ENCODE measurements at places on chromosomes 1 and 21.
A peak's percentile ranks its signal among the peaks of the same experiment; 100 is the strongest.

- DNase-seq, result no peak
Observed at GRCh38 chr1:14168326-14169063, 430.0 kb upstream of the KAZN start.

DNA sequence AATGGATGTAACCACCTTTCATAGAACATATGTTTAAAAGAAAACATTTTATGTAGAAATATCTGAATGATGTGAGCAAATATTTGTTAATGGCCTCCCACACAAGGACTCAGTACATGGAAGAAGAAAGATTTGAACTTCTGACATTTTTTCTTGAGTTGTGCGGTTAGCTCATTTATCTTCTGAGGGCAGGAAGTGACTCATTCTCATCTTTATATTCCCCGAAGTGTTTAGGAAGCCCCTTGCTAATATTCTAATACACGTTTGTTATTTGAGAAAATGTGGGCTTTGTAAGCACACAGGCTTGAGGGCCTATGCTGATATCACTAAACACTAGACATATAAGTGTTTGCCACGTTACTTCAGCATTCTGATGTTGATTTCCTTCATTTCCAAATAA lies 392.5 kb upstream of the PTBP2 start:
- DNase-seq, result no peak

DNA sequence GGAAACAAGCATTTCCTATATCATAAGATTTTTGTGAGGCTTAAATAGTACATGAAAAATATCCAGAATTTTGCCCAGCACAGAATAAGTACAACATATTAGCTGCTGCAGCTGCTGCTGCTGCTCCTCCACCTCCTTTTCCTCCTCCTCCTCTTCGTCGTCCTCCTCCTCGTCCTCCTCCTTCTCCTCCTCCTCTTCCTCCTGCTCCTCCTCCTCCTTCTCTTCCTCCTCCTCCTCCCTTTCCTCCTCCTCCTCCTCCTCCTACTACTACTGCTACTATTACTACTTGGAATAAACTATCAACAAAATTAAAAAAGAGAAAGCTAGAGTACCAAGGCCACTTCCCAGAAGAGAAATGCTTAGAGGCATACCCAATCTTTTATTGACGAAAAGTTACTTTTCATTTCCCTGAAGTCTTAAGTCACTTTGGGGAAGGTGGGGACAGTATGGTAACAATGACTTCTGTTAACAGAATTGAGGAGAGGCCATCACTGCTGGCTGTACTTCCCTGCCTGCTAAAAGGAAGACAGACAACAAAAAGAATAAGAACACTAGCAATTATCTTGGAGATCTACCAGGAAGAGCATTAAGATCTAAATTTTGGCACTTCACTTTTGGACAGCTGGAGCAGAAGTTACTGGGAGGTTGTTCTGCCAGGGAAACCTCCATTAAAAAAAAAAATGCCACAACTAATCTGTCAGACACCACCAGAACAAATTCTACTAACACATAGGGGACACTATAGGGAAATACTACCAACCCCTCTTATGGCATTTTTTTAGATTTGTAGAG lies 7.1 kb downstream of the DENND1B start:
- no peak for DNase-seq

DNA sequence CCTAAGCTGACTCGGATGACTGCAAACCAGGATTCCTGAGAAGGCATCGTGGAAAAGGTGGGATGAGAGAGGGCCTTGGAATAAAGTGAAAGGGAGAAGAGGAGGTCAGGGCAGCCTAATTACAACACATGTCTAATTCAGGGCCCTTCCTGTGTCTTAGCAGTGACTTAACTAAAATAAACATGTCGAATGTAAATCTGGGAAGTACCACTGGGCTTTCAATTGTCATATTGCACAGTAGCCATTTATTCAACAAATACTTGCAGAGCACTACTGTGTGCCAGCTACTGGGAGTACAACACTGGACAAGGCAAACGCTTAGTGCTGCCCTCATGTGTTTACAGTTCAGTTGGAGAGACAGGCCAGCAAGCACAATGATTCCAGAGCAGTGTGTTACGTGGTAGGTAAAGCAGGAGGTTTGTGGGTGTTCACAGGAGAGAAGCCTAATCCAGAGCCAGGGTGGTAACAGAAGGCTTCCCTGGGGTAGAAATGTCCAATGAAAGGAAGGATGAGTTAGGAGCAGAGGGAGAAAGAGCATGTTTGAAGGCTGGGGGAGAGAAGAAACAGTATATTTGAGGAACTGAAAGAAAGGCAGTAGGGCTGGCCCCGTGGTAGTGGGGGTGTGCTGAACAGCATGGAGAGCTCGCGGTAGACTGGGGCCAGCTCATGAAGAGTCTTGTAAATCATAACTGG lies 38.0 kb upstream of the RASAL2 start:
- no peak for DNase-seq

- DNase-seq, result no peak
Observed at GRCh38 chr1:67850611-67851075, 17.4 kb upstream of the GNG12 start.

- DNase-seq, result no peak
Observed at GRCh38 chr1:58555393-58555792, 8.9 kb upstream of the OMA1 start.

GRCh38 chr1:247331525-247332214 lies at the start of gene ZNF496:
TSS of gene ZNF496 (minus strand) at chr1:247331867. CDS start at chr1:247329578, 2,289 bp downstream.
- DNase-seq, result peak; percentile 97

DNA sequence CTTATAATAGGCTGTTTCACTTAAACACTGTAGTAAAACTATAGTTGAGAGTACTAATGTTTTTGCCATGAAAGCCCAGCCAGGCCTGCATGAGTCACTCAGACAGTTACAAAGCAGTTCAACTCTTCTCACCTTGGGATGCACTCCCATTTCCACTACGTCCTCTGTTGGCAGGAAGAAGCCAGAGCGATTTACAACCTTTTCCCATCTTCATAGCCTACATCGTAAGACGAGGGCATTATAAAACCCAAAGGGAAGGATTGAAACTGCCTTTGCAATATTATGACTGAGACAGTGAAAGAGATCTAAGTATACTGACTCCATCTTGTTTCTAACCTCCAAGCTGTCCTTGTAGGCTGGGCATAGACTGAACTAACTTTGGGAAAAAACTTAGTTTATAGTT lies 71.8 kb upstream of the CSF1 start:
- DNase-seq, result no peak

GRCh38 chr1:159935719-159936272 lies 9.6 kb downstream of the IGSF9 start:
- DNase-seq, result no peak

- no peak for DNase-seq
Observed at GRCh38 chr1:213082420-213083111, 31.5 kb downstream of the RPS6KC1 start.

GRCh38 chr1:18693256-18694098 lies 62.8 kb downstream of the PAX7 start:
- no peak for DNase-seq

DNA sequence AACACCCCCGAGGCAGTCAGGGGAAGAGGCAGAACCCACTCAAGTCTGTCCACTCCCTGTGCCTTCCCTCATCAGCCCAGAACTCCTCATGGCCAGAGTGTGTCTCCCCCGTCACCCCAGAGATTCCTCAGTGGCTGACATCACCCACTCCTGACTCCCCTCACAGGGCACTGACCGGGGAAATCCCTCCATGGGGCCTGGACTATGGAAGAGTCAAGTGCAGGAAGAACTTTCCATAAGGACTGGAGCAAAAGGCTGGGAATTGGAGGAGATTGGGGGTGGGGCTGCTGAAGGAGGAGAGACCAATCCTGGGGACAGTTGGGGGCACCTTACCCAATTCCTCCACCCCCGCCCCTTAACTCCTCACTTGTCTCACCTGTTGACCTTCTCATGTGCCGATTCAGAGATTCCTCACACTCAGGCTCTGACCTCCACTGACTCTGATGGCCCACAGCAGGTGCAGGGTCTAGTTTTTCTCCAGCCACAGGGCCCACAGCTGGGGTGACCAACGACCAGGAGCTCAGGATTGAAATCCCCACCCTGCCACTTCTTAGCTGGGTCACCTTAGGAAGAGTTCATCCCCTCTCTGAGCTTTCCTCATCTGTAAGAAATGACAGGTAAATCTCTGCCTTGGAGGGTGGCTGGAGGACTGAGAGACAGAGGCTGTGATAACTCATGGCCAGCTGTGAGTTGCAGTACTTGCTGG lies 481 bp upstream of the EXTL1 start:
- no peak for DNase-seq

GRCh38 chr1:186155594-186155993 lies 219.5 kb downstream of the TPR start:
- peak; percentile 12 for DNase-seq

- DNase-seq, result no peak
Observed at GRCh38 chr1:164609089-164609488, 50.1 kb downstream of the PBX1 start.

DNA sequence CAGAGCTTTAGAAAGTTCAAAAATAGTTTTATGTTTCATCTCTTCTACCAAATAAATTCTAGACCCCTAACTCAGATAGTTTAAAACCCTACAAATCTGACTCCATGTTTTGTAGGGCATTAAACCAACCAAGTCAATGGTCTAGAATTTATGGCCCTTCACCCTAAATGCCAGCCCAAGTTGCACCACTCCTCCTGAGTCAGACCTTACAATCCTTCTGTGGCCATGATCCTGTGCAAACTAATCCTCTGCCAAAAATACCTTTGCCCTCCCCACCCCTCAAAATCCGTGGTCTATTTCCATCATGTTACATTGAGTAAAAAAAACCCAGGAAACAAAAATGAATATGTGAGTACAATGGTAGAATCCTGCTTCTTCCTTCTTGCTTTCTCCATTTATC lies 179.3 kb downstream of the NR5A2 start:
- DNase-seq, result no peak

GRCh38 chr1:15214527-15214926 lies 32.5 kb upstream of the FHAD1 start:
- DNase-seq, result no peak

GRCh38 chr1:155961937-155962336 lies 16.4 kb downstream of the ARHGEF2 start:
- DNase-seq, result no peak

DNA sequence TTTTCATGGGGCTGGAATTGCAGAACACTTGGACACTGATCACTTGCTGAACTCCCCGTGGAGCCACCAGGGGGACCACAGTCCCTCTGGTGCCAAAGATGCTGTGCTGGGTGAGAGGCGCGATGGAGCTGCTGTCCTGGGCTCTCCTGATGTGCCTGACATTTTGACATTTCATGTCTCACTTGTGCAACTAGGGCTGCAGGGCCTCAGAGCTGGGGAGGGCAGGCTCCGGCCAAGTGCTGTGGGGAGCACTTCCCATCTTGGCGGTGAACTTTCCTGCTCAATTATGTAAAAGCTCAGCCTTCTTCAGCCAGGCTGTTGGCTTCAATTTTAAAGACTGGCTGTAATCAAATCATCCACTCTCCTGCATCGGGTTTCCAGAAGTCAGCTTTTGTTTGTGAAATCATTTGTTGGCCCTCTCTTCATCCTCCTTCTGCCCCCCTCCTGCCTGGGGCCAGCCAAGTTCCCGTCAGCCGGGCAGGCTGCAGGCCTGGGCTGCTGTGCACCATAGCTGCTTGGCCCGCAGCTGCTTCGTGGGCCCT lies 36.8 kb downstream of the KCNAB2 start:
- DNase-seq, result peak; percentile 82

DNA sequence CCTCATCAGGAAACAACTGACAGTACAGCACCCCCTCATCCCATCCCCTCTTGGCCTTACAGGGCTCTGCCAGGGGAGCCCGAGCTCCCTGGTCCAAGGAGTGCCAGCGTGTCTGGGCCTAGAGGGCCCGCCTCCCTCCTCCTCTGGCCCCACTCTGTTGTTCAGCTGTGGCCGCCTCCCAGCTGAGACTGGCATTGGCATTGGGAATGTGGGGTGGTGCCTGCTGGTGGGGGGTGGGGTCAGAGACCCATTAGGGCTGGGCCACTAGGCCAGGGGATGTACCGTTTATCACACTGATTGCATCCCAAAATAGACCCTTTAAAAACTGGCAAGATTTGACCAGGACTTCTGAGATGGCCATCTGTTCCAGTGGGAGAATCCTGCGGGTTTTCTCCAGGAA lies 1.4 kb downstream of the LDLRAP1 start:
- peak; percentile 60 for DNase-seq

DNA sequence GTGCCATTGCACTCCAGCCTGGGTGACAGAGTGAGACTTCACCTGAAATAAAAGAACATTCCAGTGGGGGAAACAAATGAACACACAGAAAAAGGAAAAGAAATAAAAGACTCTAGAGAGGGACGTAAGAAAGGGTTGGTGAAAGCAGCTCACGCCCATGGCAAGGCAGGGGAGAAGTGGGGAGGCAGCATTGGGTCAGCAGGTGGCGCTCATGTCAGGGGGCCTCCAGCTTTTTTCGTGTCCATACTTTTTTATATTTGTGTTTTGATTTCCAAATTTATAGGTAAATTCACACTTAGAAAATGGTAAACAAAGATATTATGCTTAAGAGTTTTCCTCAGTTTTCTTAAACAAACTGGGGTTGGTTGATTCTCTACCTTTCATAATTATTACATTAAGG lies 45.5 kb downstream of the VPS13D start:
- peak; percentile 37 for DNase-seq

- no peak for DNase-seq
Observed at GRCh38 chr1:190029441-190029840, 448.2 kb downstream of the BRINP3 start.

- DNase-seq, result no peak
Observed at GRCh38 chr1:167871331-167871730, 42.6 kb downstream of the ADCY10 start.

GRCh38 chr1:202018468-202019234 lies 8.3 kb downstream of the ELF3 start:
- DNase-seq, result no peak

GRCh38 chr1:50976111-50976889 lies 6.3 kb downstream of the CDKN2C start:
- no peak for DNase-seq

DNA sequence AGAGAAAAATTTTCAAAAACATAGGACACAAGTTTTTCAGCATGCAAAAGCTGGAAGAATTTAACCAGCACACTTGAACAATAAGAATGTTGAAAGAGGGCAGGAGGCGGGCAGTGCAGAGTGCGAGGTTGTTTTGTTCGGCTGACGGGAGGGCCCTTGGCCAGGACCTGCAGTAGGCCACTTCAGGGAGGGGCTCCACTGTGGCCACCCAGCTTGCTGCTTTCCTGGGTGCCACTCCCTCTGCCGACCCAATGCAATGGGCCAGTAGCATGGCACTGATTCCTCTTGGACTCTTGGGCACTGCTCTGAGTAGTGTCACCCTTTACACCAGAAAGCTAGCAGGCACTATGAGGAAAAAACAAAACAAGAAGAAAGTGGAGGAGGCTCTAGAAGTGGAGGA lies 92.9 kb downstream of the SNRPE start:
- no peak for DNase-seq

GRCh38 chr1:241611736-241612135 lies 28.4 kb downstream of the CHML start:
- DNase-seq, result no peak

GRCh38 chr1:232472485-232473041 lies 157.4 kb downstream of the SIPA1L2 start:
- no peak for DNase-seq
